ENCODE measurements at places on chromosomes 7 and 10.
A peak's percentile ranks its signal among the peaks of the same experiment; 100 is the strongest.

DNA sequence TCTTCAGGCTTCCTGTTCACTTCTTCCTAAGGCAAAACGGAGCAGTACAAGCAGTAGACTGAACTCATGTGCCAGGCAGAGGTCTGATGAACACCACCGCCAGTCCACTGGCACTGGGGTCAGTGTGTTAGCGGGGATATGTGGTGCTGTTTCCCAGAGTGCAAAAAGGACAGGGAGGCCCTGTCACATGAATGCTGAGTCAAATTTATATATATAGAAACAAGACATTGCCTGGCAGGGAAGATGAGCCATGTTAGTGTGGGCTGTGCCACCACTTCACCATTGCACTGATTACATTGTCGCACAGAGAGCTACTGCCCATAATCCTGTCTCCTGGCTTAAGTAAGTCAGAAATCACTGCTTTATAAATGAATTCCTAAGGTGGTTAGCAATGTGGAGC, 122.2 kb upstream of the AMPH start:
- DNase-seq, result no peak

- DNase-seq, result no peak
Measured at GRCh38 chr7:1112625-1113547, 25.0 kb downstream of the GPER1 start.

DNA sequence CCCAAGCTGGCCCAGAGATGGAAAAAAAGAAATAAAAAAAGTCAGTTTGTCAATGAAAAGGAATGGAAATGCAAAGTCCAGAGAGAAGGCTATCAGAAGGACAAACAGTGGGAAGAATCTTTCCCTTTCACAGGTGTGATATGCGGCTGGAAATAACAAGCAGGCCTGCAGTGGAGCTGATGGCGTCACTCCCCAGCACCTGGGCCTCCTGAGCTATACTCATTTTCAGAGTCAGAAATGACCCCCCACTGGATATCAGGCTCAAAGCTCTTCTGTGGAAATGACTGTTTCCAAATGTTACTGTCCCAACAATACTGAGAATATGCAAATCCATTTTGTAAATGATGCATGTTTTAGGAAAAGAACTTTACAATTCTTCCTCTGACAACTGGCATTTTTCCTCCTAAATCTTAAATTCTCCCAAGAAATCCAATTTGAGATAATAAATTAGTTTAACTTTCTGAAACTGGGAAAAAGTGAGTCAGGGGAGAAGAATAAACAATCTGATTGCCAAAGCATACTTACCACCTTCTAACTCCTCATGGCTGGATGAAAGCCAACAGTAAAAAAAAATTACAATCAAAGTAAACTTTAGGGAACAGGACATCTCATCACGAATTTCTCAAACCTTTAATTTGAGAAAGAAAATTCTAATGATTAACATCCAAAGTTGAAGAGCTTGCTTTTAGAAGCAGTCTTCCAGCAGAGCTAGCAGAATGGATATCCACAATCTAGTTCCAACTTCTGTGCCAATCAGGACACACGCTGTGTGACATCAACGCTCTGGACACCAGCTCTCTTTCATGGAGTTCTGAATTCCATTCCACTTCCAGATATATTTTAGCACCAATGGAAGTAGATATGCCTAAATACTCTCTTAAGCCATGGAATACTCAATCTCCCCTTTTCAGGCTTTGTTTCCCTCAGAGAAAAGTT, 5.3 kb upstream of the CUZD1 start:
- no peak for DNase-seq

DNA sequence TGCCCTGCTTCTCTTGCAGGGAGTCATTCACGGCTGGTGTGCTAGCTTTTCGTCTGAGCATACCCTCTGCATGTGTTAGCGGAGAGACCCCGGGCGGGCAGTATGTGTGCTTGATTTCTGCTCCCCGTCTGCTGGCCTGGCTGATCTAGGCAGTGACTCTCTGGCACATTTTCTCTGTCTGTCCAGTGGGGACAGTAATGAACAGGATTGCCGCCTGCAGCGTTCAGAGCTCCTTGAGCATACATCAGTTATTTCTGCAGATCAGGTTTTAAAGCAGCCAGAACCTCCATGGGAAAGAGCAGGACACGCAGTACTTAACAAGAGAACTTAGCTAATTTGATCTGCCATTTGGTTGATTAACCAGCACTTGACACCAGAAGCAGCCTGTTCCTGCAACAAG, 242.5 kb downstream of the CELF2 start:
- peak; percentile 13 for DNase-seq

DNA sequence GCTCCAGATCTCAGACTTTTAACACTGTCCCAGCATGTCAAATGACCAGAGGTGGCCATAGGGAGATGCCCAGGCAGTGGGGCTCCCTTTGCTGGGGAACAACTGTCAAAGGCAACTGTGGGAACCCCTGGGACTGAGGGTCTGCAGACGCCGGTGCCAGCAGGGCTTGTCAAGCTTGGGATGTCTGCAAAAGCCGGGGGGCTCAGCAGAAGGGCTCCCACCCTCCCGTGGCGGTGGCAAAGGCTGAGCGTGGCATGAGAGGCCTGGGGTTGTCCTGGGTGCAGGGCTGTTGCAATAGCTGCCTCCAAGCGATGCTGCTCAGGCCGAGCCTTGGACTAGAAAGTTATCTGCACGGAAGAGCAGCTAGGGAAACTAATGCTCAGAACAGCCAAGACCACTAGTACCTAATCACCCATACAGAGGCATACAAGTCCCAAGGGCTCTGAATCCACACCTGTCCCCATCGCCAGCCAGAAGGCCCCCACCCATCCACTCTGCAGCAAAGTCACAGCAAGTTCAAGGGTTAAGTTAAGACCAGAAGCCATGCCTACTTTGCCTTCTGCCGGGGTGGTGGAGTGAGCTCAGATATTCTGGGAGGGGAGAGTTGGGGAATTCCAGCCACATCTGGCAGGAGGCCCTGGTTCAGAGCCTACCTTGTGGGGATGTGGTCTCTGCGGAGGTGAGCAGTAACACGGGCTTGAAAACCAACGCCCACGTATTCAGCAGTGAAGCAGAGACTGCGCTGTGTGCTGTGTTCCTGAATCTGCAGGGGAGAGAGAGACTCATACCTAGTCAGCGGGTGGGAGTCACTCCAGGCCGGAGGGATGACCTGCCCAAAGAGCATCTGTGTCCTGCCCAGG, 4.6 kb downstream of the SH2B2 start:
- peak; percentile 77 for DNase-seq

DNA sequence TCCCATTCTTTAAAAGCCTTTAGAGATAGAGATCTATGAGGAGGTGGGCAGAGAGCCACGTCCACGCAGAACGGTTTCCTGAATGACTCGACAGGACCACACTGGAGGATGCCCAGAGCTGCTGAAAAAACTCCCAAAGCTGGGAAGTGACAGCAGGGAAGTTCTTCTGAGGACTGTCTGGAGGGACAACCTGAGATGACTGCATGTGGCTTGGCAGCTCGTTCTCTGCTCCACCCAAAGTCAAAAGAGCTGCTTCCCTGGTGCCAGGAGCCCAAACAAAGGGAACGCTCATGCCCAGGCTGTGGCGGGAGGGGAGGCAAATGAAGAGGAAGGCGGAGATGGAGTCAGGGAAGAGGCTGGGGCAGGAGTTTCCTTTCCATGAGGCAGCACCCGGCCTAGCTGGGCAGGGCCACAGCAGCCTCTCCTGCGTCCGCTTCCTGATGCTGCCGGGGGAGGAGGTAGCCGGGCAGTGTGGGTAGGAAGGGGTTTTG, 95.4 kb downstream of the CCDC3 start:
- no peak for DNase-seq

DNA sequence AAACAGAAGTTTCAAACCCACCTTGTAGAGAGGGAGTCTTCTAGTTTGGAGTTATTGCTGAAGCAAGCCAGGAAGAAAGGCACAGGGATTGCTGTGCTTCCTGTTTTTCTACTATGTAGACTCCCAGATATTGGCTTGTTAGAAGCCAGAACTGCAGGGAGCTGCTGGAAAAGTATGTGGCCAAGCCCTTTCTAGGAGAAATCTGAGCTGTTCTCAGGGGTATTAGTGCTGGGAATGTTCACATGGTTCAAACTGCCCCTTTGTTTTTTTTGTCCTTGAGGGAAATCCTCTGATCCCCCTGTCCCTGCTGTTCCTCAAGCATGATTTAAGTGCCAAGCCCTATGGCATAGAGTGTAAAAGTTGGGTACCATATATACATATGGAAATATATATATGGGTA, 184.0 kb downstream of the CCDC7 start:
- DNase-seq, result no peak

DNA sequence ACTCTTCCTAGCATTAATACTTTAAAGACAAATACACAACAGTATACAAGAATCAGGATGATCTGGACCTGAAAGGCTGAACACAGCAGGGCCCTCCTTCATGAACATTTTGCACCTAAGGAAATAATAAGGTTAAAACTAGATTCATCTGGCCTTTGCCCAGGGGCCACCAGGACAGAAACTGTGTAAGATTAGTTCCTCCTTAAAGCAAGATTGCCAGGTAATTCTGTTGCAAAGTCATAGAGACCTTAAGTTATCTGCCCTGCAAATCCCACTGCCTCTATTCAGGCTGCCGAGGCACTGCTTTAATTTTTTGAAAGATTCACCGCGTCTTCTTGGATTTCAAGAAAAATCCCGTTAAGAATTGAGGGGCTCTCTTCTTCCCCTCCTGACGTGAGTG, 1.6 kb upstream of the KIAA1217 start:
- DNase-seq, result no peak

- no peak for DNase-seq
Measured at GRCh38 chr10:128081720-128082119, 44.5 kb downstream of the MKI67 start.

GRCh38 chr7:73832806-73833205, 2.0 kb downstream of the CLDN4 start:
- DNase-seq, result no peak
